Stromal cell of bone marrow (primary cell): ENCODE measurements at places on chromosomes 13 and 19.

DNA sequence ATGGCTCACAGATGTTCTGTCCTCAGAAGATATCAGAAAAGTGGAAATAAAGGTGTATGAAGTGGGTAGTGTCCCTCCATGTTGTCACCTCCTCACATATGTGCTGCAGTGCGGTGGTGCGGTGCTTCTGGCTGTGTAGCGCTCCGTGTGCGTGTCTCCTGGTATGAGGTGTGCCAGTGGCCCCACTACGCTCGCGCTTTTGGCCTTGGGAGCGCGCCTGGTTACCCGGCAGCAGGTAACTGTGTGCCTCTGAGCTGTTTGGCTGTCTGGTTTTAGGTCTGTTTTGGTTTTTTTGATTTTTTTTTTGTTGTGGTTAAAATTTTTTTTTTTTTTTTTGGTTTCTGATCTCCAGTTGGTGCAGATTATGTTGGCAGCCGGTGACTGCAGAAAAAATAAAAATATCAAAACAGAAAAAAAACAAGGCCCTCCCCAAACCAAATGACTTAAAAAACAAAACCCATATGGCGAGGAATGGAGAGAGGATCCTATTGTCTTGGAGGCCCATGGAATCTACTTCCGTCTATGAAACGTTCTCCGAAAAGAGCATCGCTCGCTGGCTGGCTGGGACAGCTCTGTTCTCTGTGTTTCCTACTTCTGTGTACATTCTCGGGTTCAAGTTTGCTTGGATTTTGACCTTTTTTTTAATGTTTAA lies 7.9 kb downstream of the HNRNPL start:
- no peak for DNase-seq

- no peak for DNase-seq
These were observed 37.5 kb downstream of the RAB20 start for GRCh38 chr13:110523838-110524540.

- no peak for DNase-seq
These were observed 29.1 kb downstream of the CERS4 start for GRCh38 chr19:8238251-8238650.

- no peak for DNase-seq
These were observed 177.3 kb downstream of the COL4A1 start for GRCh38 chr13:110129539-110130186.

DNA sequence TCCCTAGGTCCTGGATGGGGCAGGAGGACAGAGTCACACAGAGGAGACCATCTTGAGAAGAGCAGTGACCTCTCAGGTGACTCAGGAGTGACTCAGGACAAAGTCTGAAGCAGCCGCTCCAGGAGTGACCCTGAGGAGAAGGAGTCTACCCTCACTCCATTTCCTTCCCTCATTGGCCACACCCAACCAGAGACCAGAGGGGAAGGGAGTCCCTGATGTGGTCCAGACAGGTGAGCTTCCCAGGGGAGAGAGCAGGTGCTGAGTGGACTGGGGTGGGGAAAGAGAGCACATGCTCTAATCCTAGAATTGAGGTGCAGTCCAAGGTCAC lies 75.5 kb upstream of the MEDAG start:
- DNase-seq = no peak

DNA sequence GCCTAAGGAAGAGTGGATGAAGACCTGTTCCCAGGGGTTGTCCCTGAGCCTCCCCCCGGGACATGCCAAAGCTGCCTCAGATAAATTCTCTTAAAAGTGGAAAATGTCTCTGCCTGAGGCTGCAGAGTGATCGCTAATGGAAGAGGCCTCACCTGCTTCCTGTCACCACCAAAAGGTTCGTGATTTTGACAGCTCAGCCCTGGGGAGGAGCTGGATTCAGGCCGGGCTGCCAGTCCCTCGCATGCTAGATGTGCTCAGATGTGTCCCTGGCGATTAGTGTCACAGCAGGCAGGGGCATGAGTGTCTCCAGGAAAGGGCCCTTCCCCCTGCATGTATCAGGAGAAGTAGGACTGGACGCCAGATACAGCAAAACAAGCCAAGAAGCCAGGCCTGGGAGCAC lies 626.5 kb downstream of the UQCRFS1 start:
- DNase-seq = no peak

- DNase-seq = no peak
These were observed 12.7 kb downstream of the DOT1L start for GRCh38 chr19:2176337-2176994.

DNA sequence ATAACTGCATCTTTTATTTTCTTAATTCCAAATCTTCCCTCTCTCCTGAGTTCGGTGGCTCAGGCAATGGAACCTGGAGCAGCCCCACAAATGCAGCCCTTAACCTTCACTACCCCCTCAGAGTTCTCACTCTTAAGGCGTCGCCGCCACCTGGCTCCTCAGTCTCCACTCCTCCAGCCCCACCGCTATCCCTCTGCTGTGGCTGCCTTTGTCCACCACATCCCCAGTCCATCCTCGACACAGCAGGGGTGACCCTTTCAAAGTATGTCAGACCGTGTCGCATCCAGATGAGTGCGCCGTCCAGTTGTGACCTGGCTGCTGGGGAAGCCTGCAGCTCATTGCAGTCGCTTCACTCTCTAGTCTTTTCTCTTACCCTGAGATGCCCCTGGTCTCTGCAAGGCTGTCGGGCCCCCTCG lies 1.0 kb downstream of the SPPL2B start:
- DNase-seq = no peak

DNA sequence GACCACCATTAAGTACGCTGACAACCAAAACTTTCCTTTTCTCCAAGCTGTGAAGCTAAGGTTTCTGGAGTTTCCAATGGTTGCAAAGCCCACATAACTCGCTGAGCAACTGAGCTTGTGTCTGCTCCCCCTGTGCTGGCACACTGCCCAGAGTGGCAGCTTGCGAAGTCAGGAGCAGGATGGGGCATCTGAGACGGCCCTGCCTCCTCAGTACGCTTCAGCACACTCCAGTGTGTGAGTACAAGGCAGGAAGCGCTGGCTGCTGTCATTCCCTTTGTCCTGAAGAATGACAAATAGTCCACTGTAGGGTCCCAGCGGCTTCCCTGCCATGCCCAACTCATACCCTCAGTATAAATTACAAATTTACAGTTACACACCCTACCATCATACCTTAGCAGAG lies 51.5 kb downstream of the SKA3 start:
- DNase-seq = no peak

DNA sequence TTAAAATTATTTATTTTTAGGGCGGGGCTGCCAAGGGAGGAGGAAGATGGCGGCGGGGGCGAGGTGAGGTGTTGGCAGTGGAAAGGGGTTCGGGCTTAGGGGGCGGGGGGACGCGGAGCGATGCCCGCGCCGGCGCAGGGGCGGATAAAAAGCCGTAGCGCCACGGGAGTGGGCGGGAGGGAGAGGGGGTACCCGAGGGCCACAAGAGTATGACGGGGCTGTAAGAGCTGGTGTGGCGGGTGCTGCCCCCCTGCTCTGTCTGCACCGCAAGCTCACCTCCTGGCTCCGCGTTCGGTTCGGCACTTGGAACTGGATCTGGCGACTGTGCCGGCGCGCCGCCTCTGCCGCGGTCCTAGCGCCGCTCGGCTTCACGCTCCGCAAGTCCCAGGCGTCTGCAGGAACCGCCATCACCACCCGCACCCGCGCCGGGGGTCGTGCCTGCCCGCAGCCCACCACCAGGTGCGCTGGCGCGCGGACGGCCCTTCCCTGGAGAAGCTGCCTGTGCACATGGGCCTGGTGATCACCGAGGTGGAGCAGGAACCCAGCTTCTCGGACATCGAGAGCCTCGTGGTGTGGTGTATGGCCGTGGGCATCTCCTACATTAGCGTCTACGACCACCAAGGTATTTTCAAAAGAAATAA lies 265.2 kb upstream of the SGCG start:
- peak; percentile 3 for DNase-seq

GRCh38 chr19:45306518-45307027 lies 16.1 kb downstream of the CKM start:
- no peak for DNase-seq

- no peak for DNase-seq
These were observed 98.4 kb upstream of the RAP2A start for GRCh38 chr13:97335488-97336134.
